ENCODE measurements at places on chromosomes 4 and X.
A peak's percentile ranks its signal among the peaks of the same experiment; 100 is the strongest.

GRCh38 chr4:26178854-26179253 lies 142.0 kb upstream of the RBPJ start:
- peak; percentile 67 for DNase-seq
- no peak overlapping the region for H3K4me3 ChIP-seq
- H3K36me3 ChIP-seq = no peaks in the 10 kb centered on the region
- H3K4me1 ChIP-seq = no peaks in the 10 kb centered on the region
- no peaks in the 10 kb centered on the region for H3K27me3 ChIP-seq

GRCh38 chr4:1463927-1464540 lies 57.8 kb upstream of the NKX1-1 start:
- no peaks in the 10 kb centered on the region for H3K27me3 ChIP-seq
- DNase-seq = no peak
- no peak overlapping the region for H3K4me3 ChIP-seq
- no peaks in the 10 kb centered on the region for H3K36me3 ChIP-seq
- no peak overlapping the region for H3K27ac ChIP-seq

DNA sequence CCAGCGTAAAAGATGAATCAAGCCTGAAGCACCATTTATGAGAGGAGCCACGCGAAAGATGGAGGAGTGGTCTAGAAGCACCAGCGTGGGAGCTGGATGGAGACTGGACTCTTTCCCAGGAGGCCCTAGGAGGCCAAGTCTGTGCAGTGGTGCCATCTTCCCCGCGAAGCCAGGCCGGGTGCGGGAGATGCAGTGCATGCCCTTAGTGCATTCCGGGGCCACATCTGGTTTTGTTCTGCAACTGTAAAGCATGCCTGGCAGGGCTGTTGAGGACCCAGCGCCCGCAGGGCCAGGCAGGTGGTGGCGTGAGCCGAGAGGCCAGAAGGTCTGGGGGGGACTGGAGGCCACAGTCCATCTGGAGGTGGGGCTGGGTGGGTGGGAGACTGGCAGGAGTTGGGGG lies 78.6 kb upstream of the ADRA2C start:
- H3K27me3 ChIP-seq = peaks cover 29% of the 10 kb centered on the region
- no peak overlapping the region for H3K27ac ChIP-seq
- H3K4me3 ChIP-seq = no peak overlapping the region
- DNase-seq = peak; percentile 27
- no peaks in the 10 kb centered on the region for H3K4me1 ChIP-seq

GRCh38 chr4:8542776-8543525 lies 37.2 kb upstream of the GPR78 start:
- no peak for DNase-seq
- H3K4me3 ChIP-seq = no peak overlapping the region
- no peak overlapping the region for H3K27ac ChIP-seq
- H3K27me3 ChIP-seq = peaks cover 13% of the 10 kb centered on the region

GRCh38 chrX:66680451-66680850 lies 41.6 kb upstream of the EDA2R start:
- H3K36me3 ChIP-seq = no peaks in the 10 kb centered on the region
- DNase-seq = no peak
- H3K4me1 ChIP-seq = no peaks in the 10 kb centered on the region
- no peaks in the 10 kb centered on the region for H3K27me3 ChIP-seq
- H3K4me3 ChIP-seq = no peak overlapping the region

- no peak overlapping the region for H3K4me3 ChIP-seq
- H3K27ac ChIP-seq = no peak overlapping the region
These were observed 58.0 kb downstream of the PJA1 start for GRCh38 chrX:69107231-69107739.

DNA sequence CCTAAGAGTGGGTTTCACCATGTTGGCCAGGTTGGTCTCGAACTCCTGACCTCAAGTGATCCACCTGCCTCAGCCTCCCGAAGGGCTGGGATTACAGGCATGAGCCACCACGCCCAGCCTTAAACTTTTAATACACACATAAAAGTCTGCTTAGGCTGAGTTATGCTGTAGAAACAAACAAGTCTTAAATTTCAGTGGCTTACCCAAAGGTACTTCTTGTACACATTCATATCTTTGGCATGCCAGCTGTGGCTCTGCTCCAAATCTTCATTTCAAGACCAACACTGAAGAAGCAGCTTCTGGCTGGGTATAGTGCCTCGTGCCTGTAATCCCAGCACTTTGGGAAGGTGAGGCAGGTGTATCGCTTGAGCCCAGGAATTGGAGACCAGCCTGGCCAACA lies 80.3 kb downstream of the PPEF2 start:
- no peak for DNase-seq
- no peaks in the 10 kb centered on the region for H3K27me3 ChIP-seq
- H3K36me3 ChIP-seq = no peaks in the 10 kb centered on the region
- no peak overlapping the region for H3K4me3 ChIP-seq

- H3K27ac ChIP-seq = no peak overlapping the region
- H3K4me3 ChIP-seq = no peak overlapping the region
- H3K4me1 ChIP-seq = no peaks in the 10 kb centered on the region
- DNase-seq = no peak
- H3K27me3 ChIP-seq = no peaks in the 10 kb centered on the region
These were observed 9.5 kb downstream of the GNRHR start for GRCh38 chr4:67744561-67745283.

DNA sequence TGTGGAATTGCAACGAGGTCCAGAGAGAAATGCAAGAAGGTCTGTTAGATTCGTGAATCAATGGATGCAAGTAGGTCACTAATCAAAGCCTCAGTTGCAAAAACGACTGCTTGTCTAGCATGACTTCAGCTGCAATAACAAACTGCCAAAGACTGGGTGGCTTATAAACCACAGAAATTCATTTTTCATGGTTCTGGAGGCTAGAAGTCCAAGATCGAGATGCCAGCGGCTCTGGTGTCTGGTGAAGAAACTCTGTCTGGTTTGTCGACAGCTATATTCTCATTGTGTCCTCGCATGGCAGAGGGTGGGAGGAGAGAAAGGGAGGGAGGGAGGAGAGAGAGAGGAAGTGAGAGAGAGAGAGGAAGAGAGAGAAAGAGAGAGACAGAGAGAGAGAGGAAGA lies 114.7 kb downstream of the MXRA5 start:
- no peak for DNase-seq
- no peaks in the 10 kb centered on the region for H3K27me3 ChIP-seq
- H3K4me3 ChIP-seq = no peak overlapping the region
- H3K4me1 ChIP-seq = no peaks in the 10 kb centered on the region
- H3K27ac ChIP-seq = no peak overlapping the region

DNA sequence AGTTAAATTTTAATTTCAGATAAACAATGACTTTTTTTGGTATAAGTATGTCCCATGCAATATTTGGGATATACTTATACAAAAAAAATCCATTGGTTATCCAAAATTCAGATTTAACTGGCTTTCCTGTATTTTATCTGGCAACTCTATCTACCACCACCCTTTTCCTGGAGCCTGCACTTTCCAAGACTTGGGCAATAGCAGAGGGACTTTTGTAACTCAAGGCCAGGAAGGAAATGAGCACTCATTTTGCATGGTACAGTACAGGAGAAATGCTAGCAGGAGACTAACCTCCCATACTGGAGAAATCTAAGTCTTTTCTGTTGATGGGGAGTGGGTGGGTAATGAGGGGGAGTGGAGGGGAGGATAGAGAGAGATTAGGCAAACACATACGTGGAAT lies 37.7 kb upstream of the PLAC1 start:
- no peak overlapping the region for H3K4me3 ChIP-seq
- no peak for DNase-seq
- no peak overlapping the region for H3K27ac ChIP-seq
- H3K27me3 ChIP-seq = no peaks in the 10 kb centered on the region

DNA sequence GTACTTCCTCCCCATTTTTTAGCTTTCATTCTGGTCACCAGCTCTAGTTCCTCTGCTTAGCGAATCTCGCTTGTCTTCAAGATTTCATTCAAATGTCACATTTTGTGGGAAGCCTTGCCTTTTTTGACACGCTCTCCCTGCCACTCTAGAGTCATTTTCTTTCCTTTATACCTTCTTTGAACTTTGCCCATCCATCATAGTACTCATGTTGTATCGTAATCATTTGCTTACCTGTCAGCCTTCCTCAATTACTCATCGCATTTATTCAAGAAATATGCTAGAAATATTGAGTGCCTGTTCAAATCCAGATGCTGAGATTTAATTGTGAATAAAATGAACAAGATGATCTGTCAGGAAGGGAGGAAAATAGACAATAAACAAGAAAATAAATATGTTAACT lies 21.8 kb downstream of the TSPAN7 start:
- H3K27me3 ChIP-seq = no peaks in the 10 kb centered on the region
- no peak overlapping the region for H3K27ac ChIP-seq
- no peaks in the 10 kb centered on the region for H3K4me1 ChIP-seq
- no peak for DNase-seq
- no peak overlapping the region for H3K4me3 ChIP-seq

- no peak overlapping the region for H3K27ac ChIP-seq
- no peaks in the 10 kb centered on the region for H3K36me3 ChIP-seq
- no peaks in the 10 kb centered on the region for H3K27me3 ChIP-seq
- DNase-seq = no peak
- no peak overlapping the region for H3K4me3 ChIP-seq
These were observed 56.8 kb upstream of the TXK start for GRCh38 chr4:48190839-48191238.

GRCh38 chr4:79920163-79920853 lies 152.7 kb downstream of the ANTXR2 start:
- no peak for DNase-seq
- no peak overlapping the region for H3K4me3 ChIP-seq
- H3K27me3 ChIP-seq = no peaks in the 10 kb centered on the region
- H3K4me1 ChIP-seq = no peaks in the 10 kb centered on the region
- no peak overlapping the region for H3K27ac ChIP-seq

DNA sequence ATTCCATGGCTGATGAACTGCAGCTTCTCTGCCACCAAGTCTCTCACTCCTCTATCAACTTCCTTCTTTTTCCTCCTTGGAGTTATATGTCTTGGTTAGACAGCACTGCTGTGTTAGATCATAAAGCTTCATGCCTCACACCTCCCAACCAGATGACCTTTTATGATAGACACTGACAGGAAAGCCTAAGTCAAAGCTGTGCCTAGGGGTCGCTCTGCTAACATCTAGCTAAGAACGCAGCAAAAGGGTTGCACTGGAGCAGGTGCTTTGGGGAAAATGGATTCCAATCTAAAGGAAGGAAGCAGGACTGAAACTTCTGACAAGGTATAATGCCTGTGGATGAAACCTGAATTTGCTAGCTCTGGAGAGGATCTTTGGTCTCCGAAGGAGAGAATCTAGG lies 509.7 kb downstream of the SMARCA1 start:
- no peaks in the 10 kb centered on the region for H3K4me1 ChIP-seq
- no peaks in the 10 kb centered on the region for H3K36me3 ChIP-seq
- H3K27me3 ChIP-seq = no peaks in the 10 kb centered on the region
- no peak overlapping the region for H3K27ac ChIP-seq
- no peak for DNase-seq

GRCh38 chr4:150782311-150782710 lies 200.4 kb downstream of the MAB21L2 start:
- H3K4me3 ChIP-seq = peak overlapping the region; percentile 14
- peak overlapping the region; percentile 49 for H3K27ac ChIP-seq
- no peaks in the 10 kb centered on the region for H3K36me3 ChIP-seq
- DNase-seq = no peak

- no peaks in the 10 kb centered on the region for H3K36me3 ChIP-seq
- peak overlapping the region; percentile 85 for H3K4me3 ChIP-seq
- DNase-seq = no peak
- H3K27ac ChIP-seq = peak overlapping the region; percentile 97
These were observed 812 bp upstream of the KDM6A start for GRCh38 chrX:44871931-44872820.

DNA sequence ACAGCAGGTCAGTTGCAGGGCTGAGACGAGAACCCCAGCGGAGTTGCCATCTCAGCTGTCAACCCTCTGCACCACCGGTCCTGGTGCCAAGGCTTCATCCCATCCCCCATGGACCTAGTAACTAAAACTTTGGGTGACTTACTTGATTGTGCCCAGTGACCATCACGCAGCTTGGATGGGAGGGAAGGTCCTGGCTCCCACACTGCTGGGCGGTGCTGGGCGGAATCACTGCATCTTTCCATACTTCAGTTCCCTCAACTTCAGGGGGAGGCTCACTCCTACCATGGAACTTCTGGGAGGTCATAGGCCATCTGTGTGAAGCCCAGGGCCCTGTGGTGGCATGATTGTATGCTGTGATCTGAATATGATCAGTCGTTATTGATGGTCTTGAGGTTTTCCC lies 26.2 kb upstream of the JAKMIP1 start:
- no peak overlapping the region for H3K27ac ChIP-seq
- peak; percentile 10 for DNase-seq
- H3K4me3 ChIP-seq = no peak overlapping the region
- no peaks in the 10 kb centered on the region for H3K4me1 ChIP-seq

DNA sequence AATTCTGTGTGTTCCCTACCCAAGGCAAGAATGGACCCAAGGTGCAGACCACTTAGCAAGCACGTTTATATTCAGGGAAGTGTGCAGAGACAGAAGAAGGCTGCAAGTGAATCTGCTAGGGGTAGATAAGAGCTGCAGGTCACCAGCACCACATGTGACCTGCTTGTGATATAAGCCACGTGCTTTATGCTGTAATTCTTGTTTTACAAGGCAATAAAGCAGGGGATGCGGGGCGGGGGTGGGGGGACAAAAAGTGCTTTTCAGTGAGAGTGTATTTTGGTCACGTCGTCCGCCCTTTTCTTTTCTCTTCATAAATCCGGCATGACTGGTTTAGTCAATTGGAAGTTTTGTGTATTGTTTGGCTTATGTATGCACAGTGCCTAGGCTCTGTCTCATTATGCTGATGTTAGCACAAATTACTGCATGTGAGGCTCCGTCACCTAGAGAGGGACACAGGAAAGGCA lies 192.7 kb downstream of the RBMX2 start:
- no peak overlapping the region for H3K4me3 ChIP-seq
- no peaks in the 10 kb centered on the region for H3K4me1 ChIP-seq
- no peak overlapping the region for H3K27ac ChIP-seq

DNA sequence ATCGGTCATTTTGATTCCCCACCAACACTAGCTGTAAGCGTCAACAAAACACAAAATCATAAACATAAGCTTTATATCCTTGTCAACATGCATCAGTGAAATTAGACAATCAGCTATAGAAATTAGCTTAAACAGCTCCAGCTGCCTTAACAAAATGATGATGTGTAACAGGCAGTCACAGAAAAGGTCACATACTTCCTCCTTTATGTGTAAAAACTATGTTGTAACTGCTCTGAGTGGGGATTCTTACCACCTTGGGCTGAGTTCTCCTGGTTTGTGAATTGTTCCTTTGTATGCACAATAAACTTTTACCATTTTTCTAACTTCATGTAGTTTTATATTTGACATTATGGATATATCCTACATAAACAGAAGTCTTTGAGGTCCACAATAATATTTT lies 73.9 kb upstream of the MAP9 start:
- H3K27ac ChIP-seq = no peak overlapping the region
- H3K4me1 ChIP-seq = no peaks in the 10 kb centered on the region
- no peaks in the 10 kb centered on the region for H3K36me3 ChIP-seq
- no peaks in the 10 kb centered on the region for H3K27me3 ChIP-seq
- no peak for DNase-seq
- H3K4me3 ChIP-seq = no peak overlapping the region

DNA sequence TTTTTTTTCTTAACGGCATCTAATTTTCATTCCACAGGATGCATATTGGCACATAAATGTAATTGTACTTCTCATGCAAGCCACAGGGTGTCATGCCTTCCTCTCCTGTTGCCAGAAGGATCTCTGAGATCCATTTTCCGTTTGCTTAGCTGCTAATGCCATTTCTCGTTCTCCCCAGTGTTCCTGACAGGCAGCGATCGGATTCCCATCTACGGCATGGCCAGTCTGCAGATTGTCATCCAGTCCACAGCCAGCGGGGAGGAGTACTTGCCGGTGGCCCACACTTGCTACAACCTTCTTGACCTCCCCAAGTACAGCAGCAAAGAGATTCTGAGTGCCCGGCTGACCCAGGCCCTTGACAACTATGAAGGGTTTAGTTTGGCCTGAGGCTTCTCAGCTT lies 8.9 kb upstream of the NAP1L5 start:
- no peak overlapping the region for H3K4me3 ChIP-seq
- peaks cover 28% of the 10 kb centered on the region for H3K36me3 ChIP-seq
- H3K4me1 ChIP-seq = no peaks in the 10 kb centered on the region
